Smooth muscle cell of trachea (primary cell): ENCODE measurements at places on chromosomes 16 and 17. TPM values are rescaled to one million over a fixed set of nuclear protein-coding genes. Genes with fewer than 3 reads are reported as not detected.

Gene CTRL
- total RNA-seq: 0.33 and 0.44 TPM in 2 replicates

Gene MT4
- not detected in 2 replicates for total RNA-seq

Gene ITGA3
- 77.1 and 121 TPM in 2 replicates for total RNA-seq

Gene HOXB6
- 0.73 and 0.83 TPM in 2 replicates for total RNA-seq

Gene PALB2
- 7.0 and 8.4 TPM in 2 replicates for total RNA-seq

Gene CUEDC1
- 14.0 and 14.4 TPM in 2 replicates for total RNA-seq

Gene NDRG4
- 18.2 and 35.3 TPM in 2 replicates for total RNA-seq

Gene SULT1A4
- total RNA-seq: 3.0 and 4.9 TPM in 2 replicates

Gene EFCAB13
- 8.3 and 10.1 TPM in 2 replicates for total RNA-seq

Gene DECR2
- 17.9 and 43.8 TPM in 2 replicates for total RNA-seq

Gene TEKT1
- not detected in 2 replicates for total RNA-seq

Gene NPIPB8
- total RNA-seq: 0.15 TPM in 1 of 2 replicates, not detected in the other

Gene MT1H
- total RNA-seq: not detected in 2 replicates

Gene PRR35
- not detected in 2 replicates for total RNA-seq

Gene PMFBP1
- total RNA-seq: 0.17 and 0.29 TPM in 2 replicates

Gene OR3A3
- total RNA-seq: not detected in 2 replicates

Gene TNP2
- total RNA-seq: not detected in 2 replicates

Gene PYY
- not detected in 2 replicates for total RNA-seq

Gene CACNA1G
- total RNA-seq: 0.87 and 1.7 TPM in 2 replicates

Gene TMED6
- total RNA-seq: 0.29 and 0.66 TPM in 2 replicates

Gene C1QTNF8
- not detected in 2 replicates for total RNA-seq

Gene BEAN1
- not detected in 2 replicates for total RNA-seq

Gene VASN
- 122 and 273 TPM in 2 replicates for total RNA-seq

Gene PROCA1
- total RNA-seq: 1.9 and 3.1 TPM in 2 replicates

Gene PLD6
- total RNA-seq: 3.1 and 4.5 TPM in 2 replicates

Gene SULT1A3
- 5.2 and 8.6 TPM in 2 replicates for total RNA-seq

Gene ABCC11
- 0.33 and 0.44 TPM in 2 replicates for total RNA-seq

Gene TBC1D3L
- 6.7 and 7.8 TPM in 2 replicates for total RNA-seq

Gene IL17C
- total RNA-seq: not detected in 2 replicates

Gene KRT14
- total RNA-seq: 0.17 and 3.1 TPM in 2 replicates

Gene KRTAP2-2
- not detected in 2 replicates for total RNA-seq

Gene RDM1
- total RNA-seq: 0.66 and 0.87 TPM in 2 replicates

Gene SCGB1C2
- total RNA-seq: not detected in 2 replicates

Gene CORO7
- total RNA-seq: 14.1 and 14.2 TPM in 2 replicates

Gene CCL8
- total RNA-seq: 1.2 TPM in 1 of 2 replicates, not detected in the other

Gene G6PC1
- not detected in 2 replicates for total RNA-seq

Gene AMDHD2
- total RNA-seq: 75.0 and 116 TPM in 2 replicates

Gene CD300LG
- not detected in 2 replicates for total RNA-seq

Gene RHOT1
- 43.8 and 46.7 TPM in 2 replicates for total RNA-seq

Gene RPL19
- total RNA-seq: 1,631 and 2,257 TPM in 2 replicates

Gene BCAR1
- total RNA-seq: 36.1 and 59.4 TPM in 2 replicates
